Fibroblast of the aortic adventitia (primary cell): ENCODE measurements at places on chromosomes 7 and 10. TPM values are rescaled to one million over a fixed set of nuclear protein-coding genes. Genes with fewer than 3 reads are reported as not detected.

The ZNF12 gene
- total RNA-seq, result 16.9 and 36.9 TPM in 2 replicates

The PON1 gene
- not detected in 2 replicates for total RNA-seq

The RBM17 gene
- total RNA-seq, result 41.8 and 68.9 TPM in 2 replicates

The OPN1SW gene
- not detected in 2 replicates for total RNA-seq

The CYP2E1 gene
- 0.36 and 0.82 TPM in 2 replicates for total RNA-seq

The CCDC3 gene
- total RNA-seq, result 0.25 and 3.9 TPM in 2 replicates

The UNC5B gene
- 20.6 and 35.7 TPM in 2 replicates for total RNA-seq

The GNA12 gene
- total RNA-seq, result 16.2 and 19.5 TPM in 2 replicates

The ASAH2 gene
- 0.25 and 1.5 TPM in 2 replicates for total RNA-seq

The PIK3CG gene
- 0.08 TPM in 1 of 2 replicates, not detected in the other for total RNA-seq

The LLCFC1 gene
- total RNA-seq, result not detected in 2 replicates

The NRF1 gene
- 2.9 and 14.0 TPM in 2 replicates for total RNA-seq

The MAGI2 gene
- 16.1 and 25.5 TPM in 2 replicates for total RNA-seq

The ZPBP gene
- total RNA-seq, result not detected in 2 replicates

The CACNA2D1 gene
- 46.0 and 90.5 TPM in 2 replicates for total RNA-seq

The ARHGEF5 gene
- total RNA-seq, result 1.6 and 3.2 TPM in 2 replicates

The ICA1 gene
- total RNA-seq, result 0.45 and 1.1 TPM in 2 replicates

The CYP2C19 gene
- not detected in 2 replicates for total RNA-seq

The ANK3 gene
- total RNA-seq, result 248 and 658 TPM in 2 replicates

The LRRC18 gene
- total RNA-seq, result not detected in 2 replicates

The FEZF1 gene
- total RNA-seq, result not detected in 2 replicates

The CCM2 gene
- total RNA-seq, result 20.0 and 42.9 TPM in 2 replicates

The NXPH1 gene
- total RNA-seq, result not detected in 2 replicates

The GJD4 gene
- total RNA-seq, result 0.09 TPM in 1 of 2 replicates, not detected in the other

The FOXI2 gene
- total RNA-seq, result not detected in 2 replicates

The NKX2-3 gene
- total RNA-seq, result not detected in 2 replicates

The PLXNA4 gene
- total RNA-seq, result 3.0 and 5.5 TPM in 2 replicates

The XRCC2 gene
- total RNA-seq, result 1.1 and 8.1 TPM in 2 replicates

The PRKCQ gene
- total RNA-seq, result 0.08 TPM in 1 of 2 replicates, not detected in the other

The CPA2 gene
- total RNA-seq, result not detected in 2 replicates

The ASIC3 gene
- 0.18 TPM in 1 of 2 replicates, not detected in the other for total RNA-seq

The SOSTDC1 gene
- total RNA-seq, result 0.36 TPM in 1 of 2 replicates, not detected in the other

The KCNH2 gene
- not detected in 2 replicates for total RNA-seq

The FKBP6 gene
- not detected in 2 replicates for total RNA-seq

The NUTM2A gene
- 0.33 TPM in 1 of 2 replicates, not detected in the other for total RNA-seq

The KAT6B gene
- 34.7 and 38.9 TPM in 2 replicates for total RNA-seq

The PRSS2 gene
- not detected in 2 replicates for total RNA-seq

The CRHR2 gene
- not detected in 2 replicates for total RNA-seq

The KIAA1217 gene
- 3.6 and 12.5 TPM in 2 replicates for total RNA-seq

The PRSS58 gene
- not detected in 2 replicates for total RNA-seq
